ENCODE measurements at places on chromosomes 5 and 9.

DNA sequence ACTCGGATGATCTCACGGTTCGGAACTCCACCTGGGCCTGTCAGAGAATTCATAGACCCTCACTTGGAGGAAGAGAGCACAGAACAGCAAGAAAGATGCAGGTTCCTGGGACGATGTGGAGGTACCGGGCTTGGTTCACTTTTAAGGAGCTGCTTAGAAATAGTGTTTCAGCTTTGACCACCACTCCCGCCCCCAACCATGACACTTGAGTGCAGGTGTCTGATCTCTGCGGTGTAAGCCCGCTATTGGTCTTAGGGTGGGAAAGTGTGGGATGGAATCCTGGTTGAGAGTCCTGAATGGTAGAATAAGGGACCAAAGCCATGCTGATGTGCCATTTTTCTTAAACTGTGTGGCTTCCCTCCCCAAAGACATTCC is 97.2 kb upstream of the LMX1B start:
- DNase-seq = no peak

- DNase-seq = no peak
Measured at GRCh38 chr5:132414634-132415378, 45.3 kb downstream of the SLC22A5 start.

GRCh38 chr5:74376187-74376586 is 264.3 kb downstream of the ENC1 start:
- no peak for DNase-seq

DNA sequence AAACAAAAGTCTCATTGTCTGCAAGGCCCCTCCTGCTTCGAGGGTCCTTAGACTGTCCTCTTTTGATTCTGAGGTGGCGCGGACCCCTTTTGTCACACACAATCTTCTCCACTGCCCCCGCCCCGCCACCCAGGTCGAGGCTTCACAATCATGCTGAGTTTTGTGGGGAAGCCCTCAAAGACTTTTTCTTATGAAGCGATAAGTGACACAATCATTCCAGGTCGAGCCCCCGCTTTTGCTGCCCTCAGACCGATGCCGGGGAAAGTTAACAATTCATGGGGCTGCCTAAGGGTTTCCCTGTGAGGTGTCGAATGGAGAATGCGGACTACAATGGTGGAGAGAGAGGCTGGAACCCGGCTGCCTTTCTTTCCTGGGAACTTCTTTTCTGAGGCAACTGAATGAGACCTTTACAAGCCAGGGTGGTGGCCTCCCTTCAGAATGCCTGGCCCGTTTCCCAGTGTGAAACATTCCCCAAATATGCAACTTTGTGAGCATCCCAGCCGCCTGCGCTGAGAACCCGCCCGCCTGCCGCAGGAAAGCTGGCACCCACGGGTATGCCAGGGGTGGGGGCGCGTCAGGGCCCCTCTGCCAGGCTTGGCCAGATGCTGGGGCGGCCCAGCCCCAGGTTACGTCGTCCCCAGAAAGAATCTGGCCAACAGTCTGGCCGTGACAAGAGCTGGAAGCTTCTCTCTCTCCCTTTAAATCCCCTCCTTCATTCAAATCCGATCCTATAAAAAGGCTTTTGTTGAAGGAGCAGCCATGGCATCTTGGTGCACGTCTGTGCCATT is 71.9 kb downstream of the MAP1B start:
- no peak for DNase-seq

GRCh38 chr5:117461403-117461802 is 886.8 kb upstream of the SEMA6A start:
- no peak for DNase-seq

DNA sequence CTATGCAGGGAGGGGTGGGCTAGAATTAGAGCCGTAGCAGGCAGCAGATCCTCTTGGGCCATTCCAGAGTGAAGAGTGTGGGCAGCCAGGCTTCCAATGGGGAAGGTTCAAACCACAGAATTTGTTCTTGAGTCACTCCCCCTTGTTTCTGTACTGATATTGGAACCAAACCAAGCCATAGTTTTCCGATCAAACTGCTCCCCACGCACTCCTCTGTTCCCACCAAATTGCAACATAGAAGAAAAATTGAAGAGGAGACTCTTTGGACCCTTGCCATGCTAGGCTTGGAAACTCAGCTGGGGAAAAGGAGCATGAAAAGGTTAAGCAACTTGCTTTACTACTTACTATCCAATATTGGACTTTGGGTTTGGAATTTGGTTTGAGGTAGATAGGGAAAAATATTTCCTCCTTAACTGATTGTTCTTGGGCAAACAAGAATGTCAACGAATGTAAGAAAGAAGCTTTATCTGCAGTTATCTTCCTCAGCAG is 165.8 kb upstream of the NR3C1 start:
- no peak for DNase-seq

- DNase-seq = no peak
Measured at GRCh38 chr9:110742741-110743371, 74.3 kb downstream of the MUSK start.

DNA sequence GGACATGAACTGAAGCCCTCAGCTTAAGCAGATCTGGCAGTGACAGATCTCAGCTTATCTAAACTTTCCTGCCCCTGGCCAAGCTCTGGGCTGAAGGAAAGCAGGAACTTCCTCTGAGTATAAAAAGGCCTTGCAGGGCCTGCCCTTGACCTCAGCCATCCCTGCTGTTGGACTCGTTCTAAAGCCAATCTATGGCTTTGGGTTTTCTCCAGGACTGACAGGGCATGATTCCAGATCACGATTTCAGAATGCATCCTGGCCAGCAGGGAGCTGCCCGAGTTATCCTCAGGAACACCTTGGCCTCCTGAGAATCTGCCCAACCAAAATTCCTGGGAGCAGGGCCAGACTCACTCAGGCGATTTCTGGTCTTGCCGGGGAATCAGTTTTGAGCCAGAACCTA is 502.7 kb downstream of the TLE4 start:
- DNase-seq = no peak

- no peak for DNase-seq
Measured at GRCh38 chr5:175344331-175345195, 99.4 kb downstream of the DRD1 start.

- DNase-seq = no peak
Measured at GRCh38 chr5:1507457-1507856, 16.3 kb downstream of the LPCAT1 start.

DNA sequence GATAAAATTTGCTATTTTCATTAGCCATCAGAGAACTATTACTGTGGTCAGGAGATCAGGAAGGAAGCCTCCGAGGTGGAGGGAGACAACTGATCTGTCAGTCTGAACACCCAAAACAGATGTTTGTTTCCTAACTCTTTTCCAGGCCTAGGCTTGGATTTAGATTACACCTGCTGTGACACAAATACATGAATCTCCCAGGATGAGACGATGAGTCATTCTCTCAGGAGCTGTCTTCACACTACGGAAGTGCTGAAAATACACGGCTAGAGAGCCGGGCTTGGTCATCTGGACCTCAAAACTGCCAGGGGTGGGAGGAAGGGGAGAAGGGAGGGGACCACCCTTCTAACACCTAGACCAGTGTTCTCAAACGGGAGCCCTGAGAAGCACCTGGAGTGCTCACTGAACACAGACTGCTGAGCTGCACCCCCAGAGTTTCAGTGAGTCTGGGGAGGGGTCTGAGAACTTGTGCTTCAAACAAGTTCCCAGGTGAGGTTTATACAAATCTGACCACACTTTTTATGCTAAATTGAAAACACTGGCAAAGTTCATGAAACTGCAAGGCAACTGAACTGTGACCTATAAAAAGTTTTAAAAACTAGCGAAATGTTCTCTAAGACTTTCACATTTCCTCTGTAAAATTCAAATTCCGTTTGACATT is 80.3 kb upstream of the EQTN start:
- DNase-seq = no peak

- DNase-seq = no peak
Measured at GRCh38 chr9:33155393-33155792, 11.7 kb downstream of the B4GALT1 start.

DNA sequence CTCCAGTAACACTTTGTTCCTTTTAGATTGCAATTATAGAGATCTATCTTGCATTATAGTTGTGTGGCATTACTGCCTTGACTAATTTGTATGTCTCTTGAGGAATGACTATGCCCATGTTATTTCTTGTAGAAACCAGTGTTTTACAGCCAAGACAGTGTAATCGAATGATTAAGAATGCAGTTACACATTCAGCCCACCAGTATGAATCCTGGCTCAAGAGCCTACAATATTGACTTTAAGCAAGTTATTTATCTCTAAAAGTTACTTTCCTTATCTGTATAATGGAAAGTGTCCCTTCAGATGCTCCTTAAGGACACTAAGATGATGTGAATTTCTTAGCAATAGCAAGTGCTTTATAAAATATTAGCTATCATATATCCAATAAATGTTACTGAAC is 9.7 kb upstream of the SNX24 start:
- no peak for DNase-seq

GRCh38 chr9:114372921-114373448 is 14.8 kb downstream of the AKNA start:
- DNase-seq = peak; percentile 62

- no peak for DNase-seq
Measured at GRCh38 chr9:6209966-6210365, 5.6 kb upstream of the IL33 start.

DNA sequence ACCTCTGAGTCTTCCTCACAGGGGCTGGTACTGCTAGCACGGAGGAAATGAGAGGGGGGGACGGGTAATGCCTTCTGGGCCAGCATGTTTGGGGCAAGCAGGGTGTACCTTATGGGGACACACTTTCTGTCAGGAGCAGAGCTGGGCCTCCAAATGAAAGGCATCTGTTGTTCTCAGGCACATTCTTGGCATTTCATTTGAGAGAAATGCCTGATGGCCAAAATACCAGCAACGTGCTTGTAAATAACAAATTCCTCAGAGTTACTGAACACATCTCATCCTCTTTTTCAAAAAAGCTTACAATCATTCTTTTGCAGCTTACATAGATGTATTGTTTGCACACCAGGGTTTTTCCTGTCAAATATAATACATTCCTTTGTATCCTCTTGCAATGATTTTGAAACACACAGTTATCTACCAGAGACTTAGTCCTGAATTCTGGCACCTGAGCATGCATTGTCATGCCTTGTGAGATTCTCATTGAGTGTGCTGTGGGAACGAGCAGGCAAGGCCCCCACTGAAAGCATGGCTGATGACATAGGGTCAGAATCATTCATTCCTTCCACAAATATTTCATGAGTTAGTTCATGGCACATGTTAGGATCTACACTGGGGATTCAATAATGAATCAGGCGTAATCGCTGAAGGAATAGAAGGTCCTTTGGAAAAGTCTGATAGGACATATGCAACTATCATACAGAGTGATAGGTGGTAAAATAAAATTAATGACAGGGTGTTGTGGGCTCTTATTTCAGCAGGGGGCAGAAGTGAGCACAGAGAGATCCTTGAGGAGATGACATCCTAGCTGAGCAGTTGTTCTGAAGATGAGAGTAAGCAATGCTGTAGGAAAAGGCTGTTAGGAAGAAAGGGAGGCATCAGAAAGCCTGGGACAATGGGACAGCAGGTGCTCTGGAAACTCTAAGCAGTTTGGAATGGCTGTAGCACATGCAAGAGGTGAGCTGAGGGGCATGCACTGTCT is 260.9 kb upstream of the TUT7 start:
- DNase-seq = no peak

GRCh38 chr5:141504216-141504615 is 15.3 kb downstream of the PCDHGC5 start:
- no peak for DNase-seq

DNA sequence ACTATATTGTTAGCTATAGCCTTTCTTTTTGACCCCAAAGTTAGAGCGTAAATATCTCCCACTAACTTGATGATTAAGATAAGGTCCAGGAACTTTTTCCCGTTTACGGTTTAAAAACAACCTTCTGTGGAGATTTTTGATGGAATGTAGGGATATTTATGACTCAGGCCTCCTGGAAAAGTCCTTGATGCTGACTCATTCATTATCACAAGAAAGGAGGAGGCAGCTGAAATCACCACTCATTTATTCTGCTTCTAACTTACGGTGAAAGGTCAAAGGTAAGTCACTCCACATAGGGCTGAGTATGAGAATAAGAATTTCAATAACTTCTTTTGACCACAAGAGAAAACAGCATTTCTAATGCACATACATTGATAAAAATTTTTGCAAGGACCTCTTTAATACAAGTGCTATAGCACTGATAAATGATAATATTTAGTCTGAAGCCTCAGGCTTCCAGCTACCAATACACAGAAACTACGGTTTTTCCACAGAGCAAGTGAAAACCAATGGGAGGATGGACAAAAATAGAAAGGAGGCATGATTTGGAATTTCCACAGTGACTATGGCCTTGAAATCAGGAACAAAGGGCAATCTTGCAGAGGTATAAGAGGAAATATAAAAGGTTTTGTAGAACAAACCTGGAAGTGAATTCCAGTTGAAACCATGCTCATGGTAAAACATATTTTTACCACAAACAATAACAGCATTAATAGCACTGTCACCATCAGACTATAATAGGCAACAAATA is 146.5 kb downstream of the PPP2R2B start:
- no peak for DNase-seq

GRCh38 chr5:79824444-79824843 is 134.8 kb downstream of the CMYA5 start:
- no peak for DNase-seq

DNA sequence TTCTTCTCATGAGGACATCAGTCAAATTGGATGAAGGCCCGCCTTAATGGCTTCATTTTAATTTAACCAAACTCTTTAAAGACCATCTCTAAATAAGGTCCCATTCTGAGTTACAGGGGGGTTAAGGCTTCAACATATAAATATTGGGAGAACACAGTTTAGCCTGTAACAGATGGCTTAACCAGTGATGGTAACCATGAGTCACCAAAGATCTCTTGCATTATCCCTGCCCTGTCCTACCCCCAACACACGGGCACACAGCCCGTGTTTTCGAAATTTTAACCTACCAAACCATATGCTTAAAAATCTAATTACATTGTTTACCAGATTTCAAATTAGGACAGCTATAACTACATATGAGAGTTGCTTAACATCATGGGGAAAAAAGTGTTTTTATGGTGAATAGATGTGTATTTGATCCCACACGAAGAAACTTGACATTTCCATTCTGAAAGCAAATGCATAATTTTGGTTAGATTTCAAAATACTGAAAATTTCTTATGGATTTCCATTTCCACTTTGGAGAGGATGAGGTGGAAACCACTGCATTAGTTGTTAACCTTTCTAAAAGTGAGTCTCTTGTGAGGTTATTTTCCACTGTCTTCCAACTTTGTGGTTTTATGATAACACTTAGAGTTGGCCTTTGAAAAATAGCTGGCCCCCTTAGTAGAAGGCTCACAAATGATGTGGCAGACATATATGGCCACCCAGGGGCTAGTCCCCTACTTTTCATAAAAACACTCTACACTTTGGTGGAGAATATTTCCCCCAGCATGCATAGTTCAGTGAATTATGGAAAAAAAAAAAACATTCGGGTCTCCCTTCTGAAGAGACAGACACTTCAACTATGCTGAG is 849.3 kb downstream of the TLE1 start:
- DNase-seq = no peak

DNA sequence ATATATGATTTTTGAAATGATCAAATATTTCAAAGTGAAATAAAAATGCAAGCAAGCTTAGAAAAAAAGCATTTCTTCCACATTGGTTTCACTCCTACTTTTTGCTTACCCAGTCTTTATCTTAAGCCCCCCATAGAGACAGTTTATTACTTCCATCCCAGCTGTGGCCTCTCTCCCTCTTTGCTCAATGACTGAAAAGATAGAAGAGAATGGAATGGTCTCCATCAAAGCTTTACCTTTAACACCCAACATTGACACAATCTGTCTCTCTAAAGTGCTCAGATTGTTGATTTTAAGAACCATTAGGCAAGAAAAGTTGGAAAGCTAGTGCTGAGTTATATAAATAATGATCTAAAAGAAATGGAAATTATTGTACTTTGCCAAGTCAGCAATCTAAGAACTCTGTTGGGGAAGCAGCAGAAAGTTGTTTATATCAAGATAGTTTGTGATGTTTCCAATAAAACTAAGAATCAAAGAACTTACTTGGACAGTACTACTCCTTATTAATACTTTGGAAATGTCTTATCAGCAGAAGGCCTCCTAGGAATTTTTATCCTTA is 277.5 kb upstream of the NREP start:
- DNase-seq = no peak
